ENCODE measurements at places on chromosomes 16 and 17.

GRCh38 chr17:12899604-12900003 lies 110.3 kb downstream of the ARHGAP44 start:
- no peak for DNase-seq

- DNase-seq = no peak
Observed at GRCh38 chr16:17360693-17361122, 110.1 kb downstream of the XYLT1 start.

DNA sequence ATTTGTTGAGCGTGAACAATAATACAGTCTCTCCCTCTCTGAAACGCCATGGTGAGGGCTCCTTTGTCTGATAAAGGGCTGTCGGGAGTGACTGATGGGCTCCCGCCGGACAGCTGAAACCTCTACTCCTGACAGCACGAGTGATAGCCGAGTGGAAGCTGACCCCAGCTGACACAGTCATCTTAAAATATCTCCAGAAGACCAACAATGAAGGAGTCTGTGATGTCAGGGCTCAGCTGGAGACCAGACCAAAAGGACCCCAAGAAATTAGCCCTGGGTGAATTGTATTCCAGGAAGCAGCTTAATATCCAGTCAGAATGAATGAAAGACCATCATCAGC lies 22.4 kb downstream of the CCDC182 start:
- no peak for DNase-seq

- DNase-seq = no peak
Observed at GRCh38 chr17:721540-721937, 6.9 kb upstream of the VPS53 start.

DNA sequence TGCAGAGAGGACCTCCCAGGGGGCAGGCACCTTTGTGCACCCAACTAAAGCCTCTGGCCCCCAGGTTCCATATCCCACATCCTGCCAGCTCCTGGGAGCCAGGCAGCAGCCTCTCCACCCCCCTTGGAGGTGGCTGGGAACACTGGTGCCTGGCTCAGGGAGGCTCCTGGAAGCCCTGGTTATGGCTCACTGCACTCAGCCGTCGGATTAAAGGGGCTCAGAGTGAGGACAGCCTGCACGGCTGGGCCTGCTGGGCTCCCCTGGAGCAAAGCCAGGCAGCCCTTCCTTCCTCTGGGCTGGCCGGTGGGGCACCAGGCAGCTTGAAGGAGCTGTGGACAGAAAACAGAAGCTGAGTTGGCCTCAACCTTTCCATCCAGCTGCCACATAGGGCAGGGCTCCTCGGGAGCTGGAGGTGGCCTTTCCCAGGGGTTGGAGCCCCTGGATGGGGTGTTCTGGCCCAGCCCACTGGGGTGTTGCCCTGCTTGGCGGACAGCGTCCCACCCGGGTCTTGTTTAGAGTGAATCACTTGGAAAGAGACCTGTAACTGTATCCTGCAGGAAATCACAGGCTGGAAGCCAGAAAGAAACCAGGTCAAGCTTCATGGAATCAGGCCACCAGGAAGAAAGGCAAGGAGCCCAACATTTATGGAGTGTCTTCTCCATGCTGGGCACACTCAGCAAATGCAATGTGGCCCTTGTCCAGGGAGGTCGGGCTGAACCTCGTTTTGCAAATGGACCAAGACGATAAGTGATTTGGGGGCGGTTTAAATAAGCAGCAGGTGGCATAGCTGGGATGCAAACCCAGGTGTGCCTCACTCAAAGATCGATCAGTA lies 253.3 kb downstream of the SOX9 start:
- no peak for DNase-seq

GRCh38 chr17:13367154-13367553 lies 234.6 kb downstream of the HS3ST3A1 start:
- DNase-seq = no peak

DNA sequence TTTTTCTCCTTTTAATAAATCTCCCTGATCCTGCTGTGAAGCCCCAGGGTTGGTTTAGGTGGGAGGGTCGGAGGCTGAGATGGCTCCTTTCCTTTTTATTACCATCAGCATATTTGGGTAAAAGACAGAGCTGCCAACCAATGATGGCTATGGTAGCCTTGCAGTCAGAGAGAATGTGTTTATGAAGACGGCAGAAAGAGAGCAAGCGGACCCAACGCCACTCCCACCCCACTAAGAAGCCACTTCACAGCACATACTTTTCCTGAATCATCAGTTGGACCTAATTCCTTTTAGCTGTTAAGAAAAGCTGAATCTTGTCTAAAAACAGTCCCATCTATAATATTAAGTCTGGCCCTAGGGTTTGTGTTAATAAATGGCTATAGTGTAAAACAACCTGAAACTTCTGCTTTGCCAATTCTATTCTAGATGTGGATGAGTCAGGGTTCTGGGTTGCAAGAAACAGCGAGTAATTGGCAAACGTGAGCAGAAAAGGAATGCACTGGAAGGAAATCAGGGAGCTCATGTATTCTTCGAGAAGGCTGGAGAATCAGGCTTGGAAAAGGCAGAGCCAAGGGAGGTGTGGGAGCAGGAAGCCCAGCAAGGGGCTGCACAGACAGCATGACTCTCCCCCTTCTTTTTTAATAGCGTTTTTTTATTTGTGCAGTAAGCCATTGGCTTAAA lies 34.0 kb upstream of the PRKCA start:
- DNase-seq = no peak

- no peak for DNase-seq
Observed at GRCh38 chr17:74271281-74271680, 2.8 kb upstream of the DNAI2 start.

- DNase-seq = no peak
Observed at GRCh38 chr16:48235556-48236136, 8.5 kb upstream of the LONP2 start.

- DNase-seq = no peak
Observed at GRCh38 chr16:20897253-20897897, 2.8 kb downstream of the DCUN1D3 start.

DNA sequence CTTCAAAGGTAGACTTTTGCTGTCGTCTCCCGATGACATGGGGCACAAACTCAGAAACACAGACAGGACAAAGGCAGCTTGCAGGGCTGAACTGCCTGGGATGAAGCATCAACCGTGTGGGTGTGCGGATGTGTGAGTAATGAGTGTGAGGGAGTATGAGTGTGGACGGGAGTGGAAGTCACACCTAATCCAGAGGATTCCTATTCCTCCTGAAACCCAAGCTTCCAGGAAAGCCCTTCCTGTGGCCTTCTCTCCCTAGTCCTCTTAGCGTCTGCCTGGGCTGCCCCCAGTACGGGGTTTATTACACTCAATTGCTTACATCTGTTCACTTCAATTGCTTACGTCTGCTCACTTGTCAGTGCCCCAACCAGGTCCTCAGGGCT lies 2.3 kb upstream of the IL4R start:
- no peak for DNase-seq

- no peak for DNase-seq
Observed at GRCh38 chr17:3002538-3003295, 60.7 kb downstream of the OR1D5 start.

DNA sequence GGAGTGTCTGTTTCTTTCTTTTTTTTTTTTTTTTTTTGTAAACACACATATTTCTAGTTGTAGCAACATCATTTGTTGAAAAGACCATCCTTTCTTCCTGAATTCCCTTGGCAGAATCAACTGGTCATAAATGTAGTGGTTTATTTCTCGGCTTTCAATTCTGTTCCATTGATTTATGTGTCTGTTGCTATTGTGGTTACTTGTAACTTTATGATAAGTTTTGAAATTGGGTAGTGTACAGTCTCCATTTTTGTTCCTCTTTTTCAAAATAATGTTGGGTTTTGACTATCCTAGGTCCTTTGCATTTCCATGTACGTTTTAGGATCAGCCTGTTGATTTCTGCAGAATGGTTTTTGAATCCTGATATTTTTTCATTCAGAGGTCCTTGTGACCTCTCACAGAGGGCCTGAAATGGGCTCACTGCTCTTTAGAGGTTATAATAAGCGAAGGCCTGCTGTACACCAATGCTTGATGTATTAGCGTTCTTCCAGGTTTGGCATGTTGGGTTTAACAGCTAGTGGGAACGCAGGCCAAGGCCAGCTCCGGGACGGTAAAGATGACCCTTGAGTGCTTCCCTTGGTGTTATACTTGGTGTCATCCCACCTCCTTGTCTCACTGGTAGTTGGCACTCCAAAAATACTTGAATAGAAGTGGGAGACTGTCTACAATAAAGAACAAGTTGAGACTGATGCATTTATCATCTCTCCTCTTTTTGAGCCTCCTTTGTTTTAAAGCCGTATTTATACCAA lies 43.8 kb downstream of the ZNRF1 start:
- DNase-seq = no peak

GRCh38 chr17:64340557-64340956 lies 50.1 kb downstream of the PECAM1 start:
- no peak for DNase-seq

GRCh38 chr17:81066771-81067315 lies 31.9 kb downstream of the BAIAP2 start:
- DNase-seq = no peak

DNA sequence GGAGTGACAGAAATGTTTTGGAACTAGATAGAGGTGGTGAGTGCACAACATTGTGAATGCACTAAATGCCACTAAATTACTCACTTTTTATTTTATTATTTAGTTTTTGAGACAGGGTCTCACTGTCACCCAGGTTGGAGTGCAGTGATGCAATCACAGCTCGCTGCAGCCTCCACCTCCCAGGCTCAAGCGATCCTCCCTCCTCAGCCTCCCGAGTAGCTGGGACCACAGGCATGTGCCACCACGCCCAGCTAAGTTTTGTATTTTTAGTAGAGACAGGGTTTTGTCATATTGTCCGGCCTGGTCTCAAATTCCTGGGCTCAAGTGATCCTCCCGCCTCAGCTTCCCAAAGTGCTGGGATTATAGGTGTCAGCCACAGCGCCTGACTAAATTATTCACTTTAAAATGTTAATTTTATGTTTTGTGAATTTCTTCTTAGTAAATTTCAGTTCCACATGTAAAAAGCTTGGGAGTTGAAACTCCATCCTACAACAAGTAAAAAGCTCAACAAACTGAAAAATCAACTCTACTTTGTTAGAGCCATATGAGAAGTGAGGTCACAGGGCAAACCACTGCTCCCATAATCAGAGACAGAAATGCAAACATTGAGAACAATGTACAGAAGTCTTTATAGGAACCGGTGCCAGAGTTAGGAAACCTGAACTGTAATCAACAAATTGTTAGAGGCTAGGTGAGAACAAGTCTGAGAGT lies 13.8 kb upstream of the SLC5A10 start:
- no peak for DNase-seq

- DNase-seq = no peak
Observed at GRCh38 chr16:1003391-1004347, 22.1 kb downstream of the SOX8 start.

- DNase-seq = no peak
Observed at GRCh38 chr17:32912218-32912897, 15.6 kb upstream of the TMEM98 start.

DNA sequence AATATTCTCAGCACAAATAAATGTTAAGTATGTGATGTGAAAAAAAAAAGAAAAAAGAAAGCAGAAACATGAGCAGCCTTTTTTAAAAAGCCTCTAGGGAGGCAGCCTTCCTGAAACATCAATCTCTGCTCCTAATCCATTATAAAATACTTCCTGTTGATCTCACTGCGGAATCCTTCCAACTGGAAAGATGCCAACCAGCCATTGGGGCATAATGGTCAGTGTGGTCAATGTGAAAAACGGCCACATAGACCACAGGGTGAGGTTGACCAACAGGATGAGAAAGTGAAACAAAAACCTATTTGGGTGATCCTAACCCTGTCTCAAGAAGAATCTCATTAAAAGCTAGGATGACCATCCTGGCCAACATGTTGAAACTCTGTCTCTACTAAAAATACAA lies 26.1 kb upstream of the ABCA8 start:
- no peak for DNase-seq

DNA sequence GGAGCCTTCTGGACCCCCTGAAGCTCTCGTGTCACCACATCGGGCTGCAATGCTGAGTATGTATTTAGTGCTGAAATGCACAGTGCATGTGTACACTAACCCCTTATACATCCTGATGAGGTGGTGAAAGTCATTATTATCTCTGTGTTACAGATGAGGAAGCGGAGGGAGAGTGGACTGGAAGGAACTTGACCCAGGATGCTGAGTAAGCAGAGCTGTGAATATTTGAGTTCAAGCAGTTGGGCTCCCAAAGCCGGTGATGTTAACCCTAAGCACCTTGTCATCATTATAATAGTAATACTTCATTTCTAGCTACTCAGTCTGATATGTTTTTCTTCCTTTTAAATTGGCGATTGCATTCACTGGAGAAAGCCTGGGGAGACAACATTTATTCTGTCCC lies 25.9 kb upstream of the NKD1 start:
- DNase-seq = no peak

GRCh38 chr17:61461967-61462718 lies 9.9 kb downstream of the TBX4 start:
- DNase-seq = no peak

GRCh38 chr16:48526058-48526957 lies 83.7 kb downstream of the N4BP1 start:
- DNase-seq = no peak

DNA sequence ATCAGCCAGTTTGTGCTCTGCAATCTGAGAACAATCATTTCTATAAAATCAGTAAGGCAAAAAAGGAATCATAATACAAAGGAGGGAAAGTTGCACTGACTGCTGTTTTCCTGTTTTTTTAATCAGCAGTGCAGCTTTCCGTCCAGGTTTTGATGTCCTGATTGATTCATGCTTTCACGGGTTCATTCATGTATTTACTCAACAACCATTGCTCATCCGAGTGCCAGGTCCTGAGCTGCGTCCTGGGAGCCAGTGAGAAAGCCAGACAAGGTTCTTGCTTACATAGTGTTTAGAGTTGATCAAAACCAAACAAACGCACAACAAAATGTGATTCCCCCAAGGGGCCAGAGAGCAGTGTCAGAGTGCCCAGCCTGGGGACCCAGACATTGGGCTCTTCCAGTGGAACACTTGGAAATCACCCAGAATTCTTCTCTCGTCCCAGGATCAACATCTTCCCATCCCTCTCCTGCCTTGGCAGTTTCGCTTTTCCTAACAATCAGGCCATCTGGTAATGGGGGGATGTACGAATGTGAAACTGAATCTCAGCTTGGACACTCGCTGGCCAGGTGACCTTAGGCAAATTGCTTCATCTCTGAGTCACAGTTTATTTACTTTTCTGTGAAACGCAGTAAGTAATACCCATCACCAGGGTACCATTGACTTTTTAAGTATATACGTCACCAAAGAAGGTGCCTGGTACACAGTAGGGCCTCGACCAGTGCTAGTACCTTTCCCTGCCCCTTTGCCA lies 13.3 kb upstream of the C1QL1 start:
- DNase-seq = no peak

GRCh38 chr16:88077328-88078108 lies 126.3 kb downstream of the BANP start:
- DNase-seq = no peak

GRCh38 chr17:41962768-41963434 lies 3.7 kb upstream of the CNP start:
- peak; percentile 79 for DNase-seq

GRCh38 chr17:79006794-79007503 lies 2.6 kb downstream of the CANT1 start:
- DNase-seq = no peak

Measured in substantia nigra (tissue), 51 donors.